ENCODE measurements at places on chromosomes 2 and 18.

GRCh38 chr2:88398180-88398579 lies 54.3 kb downstream of the FOXI3 start:
- no peak for DNase-seq

DNA sequence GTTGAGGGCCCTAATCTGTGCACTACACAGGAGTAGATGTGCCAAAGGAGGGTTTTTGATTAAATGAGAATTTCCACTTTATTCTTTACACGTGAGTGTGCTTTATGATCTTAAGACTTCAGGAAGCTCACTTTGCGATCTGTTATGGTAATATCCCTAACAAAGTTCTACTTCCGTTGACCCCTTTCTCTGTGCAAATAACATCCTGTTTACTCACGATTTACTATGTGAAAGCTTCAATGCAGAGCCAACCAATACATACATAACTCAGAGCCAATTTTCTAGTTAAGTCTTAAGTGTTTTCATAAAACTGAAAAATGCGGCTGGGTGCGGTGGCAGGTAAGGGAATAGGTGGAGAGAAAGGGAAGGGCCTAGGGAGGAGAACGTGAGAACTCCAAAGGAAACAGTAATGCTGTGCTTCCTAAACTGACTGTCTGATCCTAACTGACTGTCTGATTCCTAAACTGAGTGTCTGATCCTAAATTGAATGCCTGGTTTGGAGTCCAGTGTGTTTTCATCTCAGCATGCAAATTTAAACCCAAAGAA lies 87.6 kb downstream of the PLCL1 start:
- DNase-seq, result no peak

GRCh38 chr18:67108894-67109293 lies 407.6 kb downstream of the DSEL start:
- no peak for DNase-seq

DNA sequence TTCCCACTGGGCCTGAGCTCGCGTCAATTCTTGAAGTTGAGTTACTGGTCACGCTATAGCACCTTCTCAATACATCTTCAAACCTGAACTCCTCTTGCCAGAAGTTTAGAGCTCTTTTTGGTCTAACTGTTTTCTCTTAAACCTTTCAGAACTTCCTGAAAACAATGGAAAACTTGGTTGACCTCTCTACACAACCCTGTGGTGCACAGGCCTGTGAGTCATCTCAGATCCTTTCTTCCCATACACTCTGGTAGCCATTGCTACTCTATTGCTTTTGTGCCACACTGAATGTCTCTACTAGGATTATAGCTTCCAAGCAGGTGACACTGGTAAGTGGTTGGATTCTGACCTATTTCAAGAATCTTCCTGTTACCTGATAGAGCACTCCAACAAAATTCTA lies 321.5 kb upstream of the FSIP2 start:
- no peak for DNase-seq

- no peak for DNase-seq
Measured at GRCh38 chr2:128316777-128317180, 1.9 kb downstream of the HS6ST1 start.

GRCh38 chr2:171319164-171319810 lies 114.5 kb downstream of the METTL8 start:
- no peak for DNase-seq

GRCh38 chr2:201996679-201997314 lies 36.9 kb upstream of the FZD7 start:
- no peak for DNase-seq

GRCh38 chr2:176490061-176490861 lies 221.0 kb downstream of the MTX2 start:
- DNase-seq, result no peak

DNA sequence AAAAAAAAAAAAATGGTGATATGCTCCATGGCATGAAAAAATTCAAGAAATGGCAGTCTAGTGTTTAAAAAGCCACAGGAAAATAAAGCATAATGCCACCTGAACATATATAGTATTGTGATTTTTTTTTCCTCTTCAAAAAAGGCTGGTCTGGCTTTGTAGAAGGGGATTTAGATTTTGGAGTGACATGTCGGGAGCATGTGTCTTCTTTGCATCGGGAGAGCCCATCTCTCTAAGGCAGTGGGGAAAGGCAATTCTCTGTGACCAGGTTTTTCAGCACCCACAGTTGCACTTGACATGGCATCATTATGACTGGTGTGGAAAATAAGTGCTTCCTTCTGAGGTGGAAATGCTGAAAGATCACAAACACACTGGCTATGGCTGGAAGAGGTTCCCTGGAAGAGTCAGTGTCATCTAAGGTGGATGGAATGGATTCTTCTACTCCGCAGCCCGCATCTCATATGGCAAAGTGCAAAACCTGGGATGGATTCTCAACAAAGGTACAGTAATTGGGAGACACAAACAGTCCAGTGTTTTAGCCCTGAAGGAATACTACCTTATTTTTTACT lies 172.5 kb downstream of the AGAP1 start:
- DNase-seq, result peak; percentile 86

GRCh38 chr2:11012131-11012693 lies 100.5 kb downstream of the KCNF1 start:
- no peak for DNase-seq

- no peak for DNase-seq
Measured at GRCh38 chr2:219595256-219595655, 2.4 kb upstream of the STK11IP start.

- no peak for DNase-seq
Measured at GRCh38 chr2:50879457-50879856, 152.5 kb downstream of the NRXN1 start.

- DNase-seq, result no peak
Measured at GRCh38 chr2:68849579-68850030, 21.6 kb downstream of the BMP10 start.

- DNase-seq, result no peak
Measured at GRCh38 chr18:70028734-70029133, 81.1 kb upstream of the CD226 start.

- DNase-seq, result no peak
Measured at GRCh38 chr2:198763793-198764192, 693.9 kb downstream of the SATB2 start.

DNA sequence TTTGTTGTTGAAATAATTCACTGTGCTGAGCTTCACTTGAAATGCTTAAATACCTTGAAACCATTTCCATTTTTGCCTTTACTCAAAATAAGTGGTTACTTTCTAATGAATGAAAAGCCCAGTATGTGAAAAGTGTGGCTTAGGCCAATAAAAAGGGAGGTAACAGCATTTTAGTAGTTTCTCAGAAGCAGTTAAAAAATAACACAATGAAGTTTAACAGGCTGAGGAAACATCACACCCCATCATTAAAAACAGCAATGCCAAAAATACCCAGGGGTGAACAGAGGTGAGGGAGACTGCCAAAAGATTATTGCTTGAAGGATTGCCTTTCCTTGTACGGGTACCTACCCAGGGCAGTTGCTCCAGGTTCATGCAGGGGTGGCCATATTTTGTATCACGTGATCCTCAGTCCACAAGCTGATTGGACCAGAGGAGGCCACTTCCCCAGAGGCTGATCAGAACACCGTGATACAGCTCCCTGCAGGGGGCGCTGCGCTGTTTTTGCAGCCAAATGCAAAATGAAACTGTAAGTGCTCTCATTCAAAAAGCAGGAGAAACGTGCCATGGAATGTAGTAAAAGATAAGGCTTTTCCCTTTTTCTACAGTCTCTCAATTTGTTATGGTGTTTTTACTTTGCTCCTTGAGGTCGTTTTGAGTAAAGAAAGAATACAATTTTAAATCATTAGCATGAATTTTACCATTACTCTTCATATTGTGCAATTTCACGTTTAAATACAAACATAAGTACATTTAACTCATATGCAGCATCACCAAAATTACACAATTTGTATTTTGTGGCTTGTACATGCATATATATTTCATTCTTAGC lies 70.2 kb upstream of the SH3BP4 start:
- DNase-seq, result no peak

GRCh38 chr2:148238561-148238960 lies 217.7 kb downstream of the MBD5 start:
- no peak for DNase-seq

DNA sequence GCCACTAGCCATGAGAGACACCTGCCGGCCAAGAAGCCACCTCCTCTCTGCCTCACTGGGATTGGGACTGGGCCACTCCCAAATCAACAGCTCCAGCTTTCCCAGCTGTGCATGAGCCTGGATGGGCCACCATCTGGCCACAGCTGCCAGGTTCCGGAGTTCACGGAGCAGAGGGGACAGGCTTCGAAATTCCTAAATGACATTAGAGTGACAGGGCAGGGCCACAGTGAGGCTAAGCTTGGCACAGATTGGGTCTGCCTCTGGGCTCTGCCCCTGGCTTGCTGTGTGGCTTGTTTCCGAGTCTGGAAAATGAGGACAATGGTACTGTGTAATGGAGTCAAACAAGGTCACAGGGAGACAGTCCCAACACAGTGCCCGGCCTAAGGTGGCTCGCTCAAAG lies 6.5 kb downstream of the DIPK1C start:
- DNase-seq, result no peak

- no peak for DNase-seq
Measured at GRCh38 chr2:9639000-9639602, 8.3 kb upstream of the YWHAQ start.

DNA sequence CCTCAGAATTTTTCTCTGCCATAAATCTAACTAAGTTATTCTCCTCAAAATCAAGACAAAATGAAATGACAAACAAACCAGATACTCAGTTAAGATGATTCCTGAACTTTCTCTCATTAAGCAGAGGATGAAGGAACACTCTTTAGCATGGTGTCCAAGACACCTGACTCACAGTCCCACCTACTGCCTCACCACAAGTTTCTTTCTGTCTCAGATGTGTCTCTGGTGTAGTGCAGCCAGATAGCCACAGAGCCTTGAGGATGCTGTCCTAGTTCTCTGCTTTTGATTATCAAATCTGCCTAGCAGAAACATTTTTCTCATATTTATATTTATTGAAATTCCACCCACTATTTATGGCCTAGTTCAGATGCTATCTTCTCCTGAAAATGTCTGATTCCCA lies 103.6 kb upstream of the TMEM200C start:
- no peak for DNase-seq

DNA sequence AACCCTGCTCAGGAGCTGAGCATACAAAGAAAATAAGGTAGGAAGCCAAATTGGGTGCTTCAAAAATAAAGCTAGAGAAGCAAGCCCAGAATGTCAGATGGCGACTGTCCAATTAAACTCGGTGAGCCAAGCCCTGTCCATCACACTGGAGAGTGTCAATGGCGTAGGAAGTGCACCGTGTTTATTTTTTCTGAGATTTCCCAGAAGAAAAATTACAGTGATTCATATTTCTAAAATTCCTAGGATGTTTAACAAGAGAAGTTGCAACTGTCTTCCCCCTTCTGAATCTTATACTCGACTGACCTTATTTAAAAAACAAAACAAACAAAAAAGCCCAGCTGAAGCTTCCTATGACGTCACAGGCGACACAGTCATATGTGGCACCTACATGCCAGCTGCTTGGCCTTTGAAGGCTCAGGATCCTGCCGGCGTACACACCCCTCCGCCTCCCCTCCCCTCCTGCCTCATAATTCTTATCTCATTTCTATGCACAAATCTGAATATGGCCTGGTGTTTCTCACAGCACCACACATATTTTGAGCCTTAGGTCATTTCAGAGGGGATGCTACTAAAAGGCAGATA lies 60.8 kb downstream of the MBP start:
- no peak for DNase-seq

- DNase-seq, result no peak
Measured at GRCh38 chr2:170341684-170342623, 164.0 kb downstream of the MYO3B start.

DNA sequence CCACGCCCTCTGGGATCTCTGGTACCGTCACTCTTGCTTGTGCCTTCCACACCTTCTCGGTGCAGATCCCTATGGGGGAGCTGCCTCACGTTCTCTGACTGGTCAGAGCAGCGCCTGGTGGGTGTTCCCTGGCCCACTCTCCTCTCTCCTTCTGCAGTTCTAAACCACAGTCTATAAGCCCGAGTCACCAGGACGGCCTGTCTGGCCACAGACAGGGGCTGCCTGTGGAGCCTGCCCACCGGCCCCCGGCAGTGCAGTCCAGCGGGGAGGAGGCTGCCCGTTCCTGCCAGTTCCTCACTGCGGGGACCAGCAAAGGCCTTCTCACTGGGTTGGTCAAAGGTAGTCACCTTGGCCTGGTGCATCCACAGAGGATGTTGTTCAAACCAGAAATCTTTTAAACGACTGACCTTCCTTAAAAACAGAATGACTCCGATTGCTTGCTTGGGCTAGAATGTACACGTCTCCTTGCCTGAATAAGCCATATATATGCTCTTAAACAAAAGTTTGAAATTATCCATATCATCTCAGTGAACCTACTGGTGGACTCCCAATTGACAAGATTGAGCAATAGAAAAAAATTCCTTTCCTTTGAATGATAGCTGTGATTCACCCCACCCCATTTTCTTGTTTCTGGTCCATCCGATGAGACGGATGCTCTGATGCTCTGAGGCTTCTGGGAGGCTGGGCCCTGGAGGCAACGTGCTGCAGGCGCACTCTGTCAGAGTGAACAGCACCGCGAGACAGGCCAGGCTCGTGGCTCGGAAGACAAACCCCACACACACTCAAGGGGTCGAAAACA lies 61.2 kb downstream of the RALBP1 start:
- DNase-seq, result no peak

- DNase-seq, result no peak
Measured at GRCh38 chr2:150303281-150303680, 184.2 kb downstream of the RND3 start.

DNA sequence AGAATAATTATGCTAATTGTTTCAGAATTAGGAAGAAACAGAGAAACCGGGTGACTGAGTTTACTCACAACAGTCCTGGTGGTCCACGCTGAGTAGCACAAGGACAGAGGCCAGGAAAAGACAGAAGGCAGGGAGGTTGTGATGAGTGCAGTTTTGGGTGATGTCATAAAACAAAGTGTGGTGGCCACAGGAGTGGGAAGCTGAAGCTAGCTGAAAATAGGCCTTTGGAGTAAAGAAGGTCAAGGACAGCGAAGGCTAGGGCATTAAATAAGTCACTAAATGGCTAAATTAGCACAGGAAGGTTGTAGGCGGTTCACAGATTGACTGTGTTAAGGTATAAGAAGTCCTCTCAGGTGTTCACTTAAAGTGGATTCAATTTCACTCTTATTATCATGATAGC lies 120.9 kb upstream of the TTN start:
- no peak for DNase-seq

DNA sequence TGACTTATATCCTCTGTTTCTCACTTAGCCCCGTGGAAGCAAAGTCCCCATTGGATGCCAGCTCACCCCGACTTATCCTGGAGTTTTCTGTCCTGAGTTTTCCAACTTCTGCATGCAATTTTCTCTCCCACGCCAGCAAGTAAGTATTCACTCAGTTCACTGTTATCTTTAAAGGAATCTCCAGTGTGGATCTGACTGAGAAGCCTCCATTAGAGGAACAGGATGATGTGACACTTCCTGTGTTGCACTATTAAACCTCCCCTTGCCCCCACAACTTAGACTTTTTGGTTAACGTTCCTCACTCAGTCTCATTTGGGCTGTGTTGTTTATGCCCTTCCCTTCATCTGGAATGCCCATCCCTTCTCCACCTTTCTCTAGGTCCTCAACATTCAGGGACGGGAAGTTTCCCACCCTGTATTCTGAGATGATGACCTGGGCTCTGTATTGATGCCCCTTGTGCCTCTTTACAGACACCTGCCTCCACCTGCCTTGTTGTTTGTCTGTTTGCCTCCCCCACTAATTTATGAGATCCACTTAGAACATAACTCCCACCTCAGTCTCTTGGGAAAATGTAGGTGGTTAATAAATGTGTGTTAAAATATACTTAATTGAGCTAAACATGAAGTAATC lies 536.1 kb upstream of the RAB6C start:
- no peak for DNase-seq

All from NCI-H1417 treated with DMSO at 0.1 percent for 48 hours (cell line).